T-helper 9 cell (primary cell): ENCODE measurements at places on chromosomes 1 and 21.

- no peak for DNase-seq
Observed at GRCh38 chr1:43797891-43798290, 90.6 kb downstream of the ST3GAL3 start.

DNA sequence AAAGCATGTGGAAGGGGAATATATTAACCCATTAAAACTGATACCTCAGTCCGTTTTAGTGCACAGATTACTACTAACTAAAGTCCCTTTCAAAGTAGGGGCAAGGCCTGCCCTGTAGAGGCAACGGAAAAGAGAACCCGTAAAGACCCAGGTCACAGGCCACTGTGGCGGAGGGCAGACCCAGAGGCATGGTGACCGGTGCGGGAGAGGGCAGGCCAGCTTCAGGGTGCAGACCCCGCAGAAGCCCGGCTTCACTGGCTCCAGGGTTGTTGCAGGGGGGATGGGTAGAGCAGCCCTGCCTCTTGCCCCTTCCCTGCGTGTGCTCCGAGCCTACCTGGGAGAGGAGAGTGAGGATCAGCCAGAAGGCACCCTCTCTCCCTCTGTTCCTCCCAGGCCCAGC lies 17.7 kb downstream of the CNTN2 start:
- no peak for DNase-seq

- no peak for DNase-seq
Observed at GRCh38 chr1:3030663-3031381, 9.6 kb downstream of the ACTRT2 start.

DNA sequence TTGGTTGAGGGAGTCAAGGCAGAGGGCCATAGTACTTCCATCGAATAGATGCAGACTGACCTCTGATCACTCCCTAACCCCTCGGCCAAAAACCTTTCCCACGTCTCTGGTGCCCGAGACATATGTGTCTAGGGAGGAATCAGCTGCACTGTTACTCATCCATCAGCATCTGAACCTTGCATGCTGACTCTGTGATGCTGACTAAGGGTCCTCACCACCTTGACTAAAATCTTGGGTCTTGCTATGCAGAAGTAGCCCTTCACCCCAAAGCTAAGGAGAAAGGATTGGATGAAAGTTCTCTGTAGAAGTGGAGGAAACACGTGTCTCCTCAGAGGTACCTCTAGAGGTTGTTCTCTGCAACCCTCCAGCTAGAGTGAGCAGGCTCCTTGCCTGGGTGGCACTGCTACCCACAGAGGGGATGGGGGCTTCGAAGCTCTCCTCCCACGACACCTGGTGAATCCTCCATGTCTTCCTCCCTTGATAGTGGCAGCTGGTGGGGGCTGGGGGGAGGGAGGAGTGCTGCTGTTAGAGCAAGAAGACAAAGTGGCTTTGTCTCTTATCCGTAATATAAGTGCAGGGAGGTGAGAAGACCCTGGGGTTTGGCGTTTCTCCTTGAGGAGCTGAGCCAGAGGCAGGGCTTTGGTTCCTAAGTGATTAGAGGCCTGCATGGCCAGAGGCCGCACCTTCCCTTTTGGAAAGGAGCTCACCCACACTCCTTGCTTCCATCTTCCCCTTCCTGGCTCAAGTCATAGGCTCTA lies 45.1 kb downstream of the ATP2B4 start:
- no peak for DNase-seq

- DNase-seq = no peak
Observed at GRCh38 chr1:220410611-220411010, 117.3 kb upstream of the MARK1 start.

GRCh38 chr1:37478890-37479254 lies 4.5 kb downstream of the ZC3H12A start:
- DNase-seq = peak; percentile 26

GRCh38 chr1:154940651-154941194 lies 4.2 kb upstream of the PMVK start:
- no peak for DNase-seq

- no peak for DNase-seq
Observed at GRCh38 chr21:45178070-45178608, 103.8 kb downstream of the ADARB1 start.

GRCh38 chr1:220711056-220711809 lies 21.1 kb downstream of the C1orf115 start:
- DNase-seq = no peak

DNA sequence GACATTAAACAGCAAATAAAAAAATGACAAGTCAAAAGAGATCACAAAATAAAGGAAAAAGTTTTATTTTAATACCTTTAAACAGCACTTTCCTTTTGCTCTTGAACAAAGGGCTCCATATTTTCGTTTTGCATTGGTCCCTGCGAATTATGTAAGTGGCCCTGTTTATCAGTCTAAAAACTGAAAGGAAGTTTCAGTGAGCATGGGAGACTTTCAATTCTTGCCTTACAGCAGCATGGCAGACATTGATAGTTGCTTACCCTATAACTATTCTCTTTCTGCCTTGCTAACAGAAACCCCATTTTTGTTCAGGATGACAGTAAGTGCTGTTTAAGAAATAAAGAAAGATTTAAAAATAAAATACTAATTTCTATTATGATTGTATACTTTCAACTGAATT lies 5.2 kb upstream of the SH3GLB1 start:
- no peak for DNase-seq

GRCh38 chr1:11373895-11374747 lies 101.1 kb downstream of the UBIAD1 start:
- no peak for DNase-seq

GRCh38 chr1:63316984-63317816 lies 5.2 kb upstream of the FOXD3 start:
- DNase-seq = peak; percentile 16

DNA sequence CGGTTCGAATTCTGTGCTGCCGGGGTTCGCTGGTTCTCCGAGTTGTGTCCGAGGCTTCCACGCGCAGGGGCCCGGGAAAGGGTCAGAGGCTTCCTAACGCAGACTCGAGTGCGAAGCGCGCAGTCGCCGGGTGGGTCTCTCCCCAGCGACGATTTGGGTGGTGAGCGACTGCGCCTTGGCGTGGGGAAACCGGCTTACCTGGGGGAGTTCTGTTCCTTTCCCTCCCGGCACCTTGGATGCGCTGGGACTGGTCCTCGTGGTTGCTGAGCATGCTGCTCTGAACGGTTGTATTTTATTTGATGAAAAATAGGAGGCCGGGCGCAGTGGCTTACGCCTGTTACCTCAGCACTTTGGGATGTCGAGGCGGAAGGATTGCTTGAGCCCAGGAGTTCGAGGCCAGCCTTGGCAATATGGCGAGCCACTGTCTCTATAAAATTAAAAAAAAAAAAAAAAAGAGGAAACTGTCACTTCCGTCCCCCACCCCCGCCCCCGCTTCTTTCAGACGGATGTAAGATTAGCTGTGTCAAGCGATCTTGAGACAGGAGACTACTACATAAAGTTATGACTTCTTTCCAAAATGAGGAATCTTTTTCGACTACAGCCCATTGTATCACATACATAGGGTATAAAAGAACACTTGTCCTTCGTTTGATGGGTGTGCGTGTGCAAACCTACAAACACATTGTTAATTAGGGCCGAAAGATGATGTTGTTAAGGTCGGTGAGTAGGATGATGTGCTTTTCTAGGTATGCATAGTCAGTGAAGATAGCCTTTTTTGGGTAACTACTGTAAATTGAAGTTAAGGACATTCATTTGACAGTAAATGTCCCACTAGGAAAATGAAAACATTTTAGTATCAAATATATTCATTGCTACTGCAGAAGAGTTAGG lies at the start of gene CCDC18:
CCDC18 (plus strand) TSS at position 2 of the 891 bp plus-strand sequence. CDS start 2,638 bp downstream, outside the sequence.
- peak; percentile 45 for DNase-seq

GRCh38 chr1:12518931-12519692 lies 98.9 kb downstream of the DHRS3 start:
- DNase-seq = no peak

DNA sequence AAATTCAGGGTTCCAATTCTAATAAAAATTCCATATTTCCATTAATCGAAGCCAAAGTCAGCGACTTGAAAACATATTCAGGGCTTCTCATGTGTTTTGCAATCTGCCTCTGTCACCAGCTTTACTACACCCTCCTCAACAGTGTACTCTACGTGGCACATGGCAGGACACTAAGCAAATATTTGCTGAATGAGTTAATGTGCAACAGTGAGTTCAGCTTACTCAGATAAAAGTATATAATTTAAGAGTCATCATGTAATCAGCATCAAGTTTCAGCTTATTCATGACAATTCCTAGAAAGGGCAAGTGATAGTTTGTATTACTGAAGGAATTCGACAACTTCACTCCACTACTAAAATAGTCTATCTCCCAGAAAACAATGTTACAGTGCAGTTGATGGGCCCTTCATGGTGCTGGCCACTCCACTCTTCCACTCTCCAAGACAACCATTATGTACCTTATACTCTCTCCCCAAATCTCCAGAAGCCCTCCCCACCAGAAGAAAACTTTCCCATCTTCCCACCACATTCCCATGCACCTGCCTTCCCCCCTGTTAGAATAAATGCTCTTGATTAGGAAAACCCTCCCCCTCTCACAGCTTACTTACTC lies 97.3 kb downstream of the TTLL7 start:
- no peak for DNase-seq

GRCh38 chr1:104402178-104402577 lies 652.5 kb downstream of the AMY1C start:
- DNase-seq = no peak
